ENCODE measurements at places on chromosomes 6 and 20.

DNA sequence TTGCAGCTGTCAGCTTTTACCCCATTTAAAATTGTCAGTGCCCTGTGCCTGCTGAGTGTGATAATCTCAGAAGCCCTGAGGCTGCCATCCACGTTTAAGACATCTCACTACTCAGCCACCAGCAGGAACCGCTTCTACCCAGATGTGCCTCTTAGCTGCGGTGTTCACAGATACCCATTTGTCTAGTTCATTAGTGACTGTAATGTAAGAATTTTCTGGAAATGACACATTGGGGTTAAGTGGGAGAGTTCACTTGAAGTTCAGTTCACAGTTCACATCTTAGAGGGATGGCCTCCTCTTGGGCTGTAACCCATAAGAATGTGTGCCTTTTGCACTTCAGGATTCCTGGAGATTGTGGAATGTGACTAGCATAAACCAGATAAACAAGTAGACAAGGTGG, 477.7 kb downstream of the BTBD3 start:
- no peak for DNase-seq

DNA sequence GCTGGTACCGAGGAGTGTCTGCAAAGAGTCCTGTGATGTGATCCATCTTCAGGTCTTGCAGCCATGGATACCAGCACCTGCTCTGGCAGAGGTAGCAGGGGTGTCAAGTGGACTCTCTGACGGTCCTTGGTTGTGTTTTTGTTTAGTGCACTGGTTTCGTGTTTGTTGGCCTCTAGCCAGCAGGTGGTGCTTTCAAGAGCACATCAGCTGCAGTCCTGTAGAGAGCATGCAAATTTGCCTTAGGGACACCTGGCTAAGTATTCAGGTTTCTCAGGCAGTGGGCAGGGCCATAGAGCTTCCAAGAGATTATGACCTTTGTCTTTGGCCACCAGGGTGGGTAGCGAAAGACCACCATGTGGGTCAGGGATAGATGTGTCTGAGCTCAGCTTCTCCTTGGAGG, 14.5 kb upstream of the RGS17 start:
- no peak for DNase-seq

DNA sequence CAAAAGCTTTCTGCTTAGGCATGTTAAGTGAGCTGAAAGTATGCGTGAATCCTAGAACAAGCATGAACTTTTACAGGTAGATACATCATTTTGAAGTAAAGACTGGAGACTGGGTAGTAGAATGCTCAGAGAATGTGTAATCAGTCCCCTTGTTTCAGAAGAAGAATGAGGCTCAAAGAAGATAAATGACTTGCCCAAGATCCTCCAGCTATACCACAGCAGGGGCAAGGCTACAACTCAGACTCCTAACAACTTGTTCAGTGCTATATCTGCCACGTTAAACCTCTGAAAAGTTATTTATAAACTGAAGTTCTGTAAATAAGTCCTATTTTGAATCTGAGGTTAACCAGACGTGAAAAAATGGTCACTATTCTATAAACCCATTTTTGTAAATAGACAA, 2.9 kb downstream of the RIPOR2 start:
- DNase-seq = no peak

DNA sequence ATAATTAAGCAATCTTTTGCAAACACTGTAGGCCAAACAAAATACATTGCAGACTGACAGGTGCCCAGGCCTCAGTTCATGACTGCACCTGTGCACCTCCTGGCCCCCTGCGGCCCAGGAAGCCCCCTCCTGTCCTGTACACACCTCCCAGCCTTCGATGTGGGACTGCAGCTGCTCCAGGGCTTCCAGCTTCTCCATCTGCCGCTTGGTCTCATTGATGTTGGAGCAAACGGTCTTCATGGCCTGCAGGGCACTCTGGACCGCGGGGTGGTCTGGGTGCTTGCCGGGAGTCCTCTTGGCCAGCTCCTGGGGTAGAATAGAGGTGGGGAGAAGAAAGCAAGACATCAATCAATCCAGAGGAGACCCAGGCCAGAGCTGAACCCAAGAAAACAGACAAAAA, 119.7 kb downstream of the PREX1 start:
- no peak for DNase-seq

DNA sequence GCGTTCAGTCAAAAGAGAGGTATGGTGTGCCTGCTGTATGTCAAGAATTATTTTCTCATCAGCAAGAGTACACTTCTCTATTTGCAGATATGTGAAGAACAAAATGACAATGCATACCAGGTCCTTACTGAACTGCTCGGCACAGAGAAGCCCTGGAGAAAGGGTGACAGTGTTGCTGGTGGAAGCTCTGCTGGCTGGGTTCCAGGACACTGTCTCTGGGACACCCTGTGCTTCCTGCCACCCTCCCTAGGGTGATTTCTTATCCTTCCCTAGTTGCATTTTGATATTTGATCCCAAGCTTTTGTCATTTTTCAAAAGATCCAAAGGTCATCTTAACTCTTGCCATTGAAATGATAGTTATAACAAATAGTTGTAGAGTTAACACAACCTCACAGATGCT, 8.3 kb upstream of the CST5 start:
- no peak for DNase-seq

- no peak for DNase-seq
These were observed 64.6 kb upstream of the TXNDC5 start for GRCh38 chr6:7974938-7975763.

DNA sequence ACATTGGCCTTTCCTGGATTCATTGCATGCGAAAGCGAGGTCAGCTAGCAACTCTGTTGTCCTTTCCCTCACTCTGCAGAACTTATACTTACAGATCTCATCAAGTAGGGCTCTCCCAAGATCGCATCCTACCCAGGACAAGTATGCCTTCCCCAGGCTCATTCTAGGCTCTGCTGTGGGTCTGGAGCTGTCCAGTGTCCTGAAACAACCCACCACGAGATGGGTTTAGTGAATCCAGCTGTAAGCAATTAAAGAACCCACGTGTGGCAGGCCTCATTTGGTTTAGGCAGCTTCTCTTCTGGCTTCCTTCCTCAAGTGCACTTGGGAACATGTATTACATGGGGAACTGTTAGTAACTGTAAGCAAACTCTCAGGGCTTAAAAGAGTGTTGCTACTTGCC, 406.5 kb upstream of the CHD6 start:
- DNase-seq = no peak

DNA sequence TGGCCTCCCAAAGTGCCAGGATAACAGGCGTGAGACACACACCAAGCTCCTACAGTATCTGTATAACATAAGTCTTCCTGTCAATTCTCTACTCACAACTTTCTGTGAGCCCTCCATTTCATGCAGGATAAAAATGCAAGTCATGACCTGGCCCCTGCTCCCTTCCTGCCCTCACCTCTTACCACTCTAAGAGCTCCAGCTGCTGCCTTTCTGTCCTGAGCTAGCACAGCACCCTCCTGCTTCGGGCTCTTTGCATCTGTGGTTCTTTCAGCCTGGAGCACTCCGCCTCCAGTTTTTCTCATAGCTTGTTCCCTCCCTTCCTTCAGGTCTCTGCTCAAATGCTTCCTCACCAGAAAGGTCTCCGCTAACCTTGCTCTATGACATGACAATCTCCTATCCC, 23.7 kb upstream of the TRPC4AP start:
- DNase-seq = no peak

- DNase-seq = no peak
These were observed 65.3 kb downstream of the TRPC4AP start for GRCh38 chr20:35027301-35027700.

GRCh38 chr6:26607434-26608230, 10.9 kb downstream of the ABT1 start:
- DNase-seq = peak; percentile 45

DNA sequence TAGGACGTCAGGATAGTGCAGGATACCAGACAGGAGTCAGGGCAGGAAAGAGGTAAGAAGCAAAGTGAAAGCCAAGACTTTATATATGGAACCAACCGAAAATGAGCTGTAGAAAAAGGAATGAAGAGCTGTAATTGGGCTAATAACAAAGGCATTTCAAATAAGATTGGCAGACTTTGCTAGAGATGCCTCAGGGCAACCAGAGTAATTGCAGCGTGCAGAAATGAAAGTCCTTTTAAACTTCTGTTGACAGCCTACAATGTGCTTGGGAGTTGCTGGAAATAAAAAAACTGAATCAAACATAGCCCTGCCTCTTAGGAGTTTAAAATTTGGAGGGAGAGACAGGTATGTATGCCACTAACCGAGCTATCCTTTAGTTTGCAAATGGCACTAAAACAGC, 56.4 kb upstream of the NKX2-4 start:
- DNase-seq = no peak

GRCh38 chr6:395432-396125, 4.0 kb downstream of the IRF4 start:
- no peak for DNase-seq

- DNase-seq = peak; percentile 59
These were observed 33.2 kb downstream of the NT5E start for GRCh38 chr6:85482905-85483700.

- DNase-seq = no peak
These were observed 78.7 kb upstream of the IFNGR1 start for GRCh38 chr6:137297887-137298286.

GRCh38 chr20:50821994-50822393, 27.1 kb downstream of the BCAS4 start:
- no peak for DNase-seq

- DNase-seq = no peak
These were observed 59.1 kb upstream of the TMEM244 start for GRCh38 chr6:129920103-129920798.

GRCh38 chr6:145551164-145551563, 184.2 kb downstream of the EPM2A start:
- no peak for DNase-seq

DNA sequence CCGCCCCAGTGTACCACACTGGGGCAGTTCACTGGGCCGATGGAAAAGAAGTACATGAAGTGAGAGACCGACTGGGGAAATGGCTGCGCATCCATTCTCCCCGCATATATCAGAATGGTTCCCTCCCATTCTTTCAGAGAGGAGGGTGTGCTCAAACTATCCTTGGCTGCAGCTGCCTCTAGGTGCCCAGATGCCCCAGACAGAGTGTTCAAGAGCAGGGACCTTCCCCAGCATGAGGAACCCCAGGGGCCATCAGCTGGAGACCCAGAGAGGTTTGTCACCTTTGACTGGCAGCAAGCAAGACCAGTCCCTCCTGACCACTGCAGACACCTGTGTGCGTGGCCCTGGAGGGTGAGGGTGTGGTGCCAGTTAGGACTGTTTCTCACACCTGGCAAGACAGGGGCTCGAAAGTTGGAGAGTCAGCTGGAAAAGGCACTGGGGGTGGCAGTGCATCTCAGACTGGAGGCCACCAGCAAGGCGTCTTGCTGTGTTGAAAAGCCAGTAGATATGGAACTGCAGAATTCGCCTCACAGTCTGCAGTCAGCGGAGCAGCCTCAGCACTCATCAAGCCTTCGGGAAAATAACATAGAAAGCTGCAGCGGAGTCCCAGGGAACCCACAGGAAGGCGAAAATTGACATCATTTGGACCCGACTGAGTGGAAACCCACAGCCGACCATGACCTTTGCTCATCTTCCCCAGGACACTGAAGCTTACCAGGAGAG, 76.7 kb downstream of the GPR6 start:
- DNase-seq = no peak

GRCh38 chr6:137717074-137718073, 149.7 kb upstream of the TNFAIP3 start:
- peak; percentile 87 for DNase-seq

DNA sequence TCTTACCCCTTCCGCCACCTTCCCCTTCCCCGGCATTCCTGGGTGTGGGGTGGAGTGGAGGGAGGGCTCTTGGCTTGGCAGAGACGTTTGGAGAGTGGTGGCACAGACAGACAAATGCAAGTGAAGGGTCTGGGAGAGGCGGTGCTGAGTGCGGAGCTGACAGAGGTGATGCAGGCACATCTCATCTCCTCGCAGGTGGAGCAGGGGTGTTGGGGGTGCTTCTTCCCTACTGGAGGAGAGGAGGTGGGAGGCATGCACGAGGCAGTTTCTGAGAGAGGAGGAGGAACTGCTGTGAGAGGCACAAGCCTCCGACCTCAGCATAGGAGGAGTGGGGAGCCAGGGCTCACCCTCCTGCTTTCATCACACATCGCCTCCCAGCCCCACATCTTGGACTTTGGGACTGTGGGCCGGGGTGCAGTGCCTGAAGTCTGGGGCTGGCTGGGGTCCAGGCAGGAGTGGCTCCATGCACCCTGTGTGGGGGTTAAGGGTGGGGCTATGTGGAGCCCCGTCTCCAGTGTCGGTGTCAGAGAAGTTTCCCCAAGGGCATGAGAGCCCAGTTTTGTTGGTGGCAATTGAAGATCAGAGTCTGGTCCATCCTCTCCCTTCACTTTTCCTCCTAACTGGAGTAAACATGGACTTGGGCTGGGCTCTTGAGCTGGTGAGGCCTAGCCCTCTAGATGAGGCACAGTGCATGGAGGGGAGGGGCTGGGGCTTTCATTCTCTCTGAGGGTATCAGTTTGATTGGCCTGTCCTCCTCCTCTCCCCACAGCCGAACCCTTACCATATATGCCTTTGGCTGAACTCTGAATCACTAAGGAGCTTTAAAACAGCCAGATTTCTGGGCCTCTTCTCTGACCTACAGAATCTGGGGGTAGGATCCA, 20.2 kb upstream of the SLC22A7 start:
- DNase-seq = no peak

DNA sequence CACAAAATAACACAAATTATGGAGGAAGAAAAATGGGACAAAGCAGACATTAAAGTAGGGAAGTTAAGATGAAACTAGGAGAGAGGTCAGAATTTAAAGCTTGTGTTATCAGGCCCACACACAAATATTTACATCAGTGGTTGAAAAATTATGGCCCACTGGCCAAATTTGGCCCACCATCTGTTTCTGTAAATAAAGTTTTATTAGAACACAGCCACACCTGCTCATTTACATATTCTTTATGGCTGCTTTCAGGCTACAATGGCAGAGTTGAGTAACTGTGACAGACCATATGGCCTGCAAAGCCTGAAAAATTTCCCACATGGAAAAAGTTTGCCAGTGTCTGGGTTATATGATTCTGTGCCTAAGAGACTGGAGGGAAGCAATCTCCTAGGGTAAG, 49.0 kb downstream of the SLC22A23 start:
- no peak for DNase-seq

- no peak for DNase-seq
These were observed 59.9 kb downstream of the SLC22A2 start for GRCh38 chr6:160198606-160199211.

DNA sequence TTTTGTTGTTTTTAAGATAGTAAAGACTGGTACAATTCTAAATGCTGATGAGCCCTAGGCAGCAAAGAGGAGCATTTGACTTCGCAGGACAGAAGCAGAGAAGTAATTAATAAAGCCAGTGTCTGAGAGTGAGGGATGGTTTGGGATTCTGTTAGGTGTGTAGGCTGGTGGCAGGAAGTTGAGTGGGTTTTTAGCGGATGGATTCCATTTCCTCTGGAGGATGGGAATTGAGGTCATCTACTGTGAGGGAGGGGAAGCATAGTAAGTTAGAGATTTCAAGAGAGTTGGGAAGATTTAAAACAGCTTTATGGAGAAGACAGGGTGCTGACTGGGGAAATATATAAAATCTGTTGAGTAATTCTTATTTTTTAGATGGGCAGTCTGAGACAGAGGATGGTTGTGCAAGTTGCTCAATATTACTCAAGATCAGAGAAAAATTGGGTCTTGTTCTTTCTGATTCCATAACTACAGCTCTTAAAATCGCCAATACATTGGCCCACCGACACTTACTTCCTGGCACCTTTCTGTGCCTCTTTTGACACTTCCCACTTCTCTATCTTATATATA, 48.8 kb downstream of the PRL start:
- DNase-seq = no peak

- DNase-seq = no peak
These were observed 11.0 kb downstream of the TTBK1 start for GRCh38 chr6:43254138-43254817.

GRCh38 chr6:169249057-169249456, 4.6 kb downstream of the THBS2 start:
- DNase-seq = no peak
